ENCODE measurements at places on chromosomes 5 and 9.

DNA sequence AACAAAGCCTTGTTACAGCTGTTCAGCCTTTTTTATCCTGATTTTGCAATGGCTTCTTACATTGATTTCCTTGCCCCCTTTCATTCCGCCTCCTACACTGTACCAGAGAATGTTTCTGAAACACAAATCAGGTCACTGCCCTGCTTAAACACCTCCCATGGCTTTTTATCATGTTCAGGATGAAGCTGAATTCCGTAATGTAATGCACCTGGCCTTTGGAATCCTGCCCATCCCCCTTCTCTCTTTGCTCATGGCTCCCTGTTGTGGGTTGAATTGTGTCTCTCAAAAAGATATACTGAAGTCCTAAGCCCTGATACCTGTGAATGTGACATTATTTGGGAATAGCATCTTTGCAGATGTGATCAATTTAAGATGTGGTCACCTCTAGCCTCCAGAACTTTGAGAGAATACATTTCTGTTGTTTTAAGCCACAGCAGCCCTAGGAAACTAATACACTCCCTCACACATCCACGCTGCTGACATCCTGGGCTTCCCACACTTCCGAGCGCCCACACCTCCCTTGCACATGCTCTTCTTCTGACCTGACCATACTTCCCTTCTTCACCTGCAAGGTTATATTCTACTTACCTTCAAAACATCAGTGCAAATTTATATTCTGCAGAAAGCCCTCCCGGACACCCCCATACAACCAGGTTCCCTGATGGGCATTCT, 101.2 kb downstream of the DNAH5 start:
- no peak for DNase-seq

DNA sequence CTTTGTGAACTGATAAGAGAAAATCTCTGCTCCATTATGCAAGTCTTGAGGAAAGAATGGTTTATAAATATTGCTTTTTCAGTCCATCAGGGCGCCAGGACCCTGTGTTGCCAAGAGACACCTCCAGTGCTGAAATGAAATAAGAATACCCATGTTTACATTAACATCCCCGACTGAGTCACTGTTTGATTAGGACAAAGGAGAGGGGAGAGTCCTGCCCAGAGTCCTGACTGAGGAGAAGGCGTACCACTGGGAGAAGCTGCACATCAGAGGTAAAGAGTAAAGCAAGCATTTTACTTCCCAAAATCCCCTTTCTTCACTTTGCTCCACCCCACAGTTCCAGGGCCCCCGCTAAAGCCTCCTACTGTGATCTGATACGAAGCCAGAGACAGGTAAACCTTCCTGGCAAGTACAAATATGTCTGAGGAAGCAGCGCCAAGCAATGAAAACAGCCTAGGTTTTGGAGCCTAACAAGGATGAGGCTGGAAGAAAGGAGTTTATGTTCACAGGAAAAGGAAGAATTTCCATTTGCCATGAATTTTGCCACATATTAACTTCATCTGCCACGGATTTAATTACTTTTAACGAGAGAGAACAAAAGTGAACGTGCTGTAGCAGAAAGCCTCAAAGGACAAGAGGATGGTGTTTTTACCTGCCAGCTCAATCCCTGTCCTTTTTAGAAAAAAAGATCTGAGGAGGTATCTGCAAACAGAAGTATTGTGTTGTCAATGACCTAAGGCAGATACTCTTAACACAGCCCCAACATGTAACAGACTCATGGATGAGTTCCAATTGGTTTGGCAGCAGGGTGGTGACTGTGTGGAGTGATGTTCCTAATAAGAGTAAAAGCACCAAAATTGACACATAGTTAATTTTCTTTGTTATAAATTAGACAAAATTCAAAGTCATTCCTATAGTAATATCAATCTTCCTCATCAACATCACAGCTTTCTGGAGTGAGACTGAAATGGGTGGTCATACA, 209.4 kb upstream of the TLE4 start:
- DNase-seq: no peak

- DNase-seq: no peak
These were observed 82.9 kb downstream of the PJA2 start for GRCh38 chr5:109326919-109327318.

DNA sequence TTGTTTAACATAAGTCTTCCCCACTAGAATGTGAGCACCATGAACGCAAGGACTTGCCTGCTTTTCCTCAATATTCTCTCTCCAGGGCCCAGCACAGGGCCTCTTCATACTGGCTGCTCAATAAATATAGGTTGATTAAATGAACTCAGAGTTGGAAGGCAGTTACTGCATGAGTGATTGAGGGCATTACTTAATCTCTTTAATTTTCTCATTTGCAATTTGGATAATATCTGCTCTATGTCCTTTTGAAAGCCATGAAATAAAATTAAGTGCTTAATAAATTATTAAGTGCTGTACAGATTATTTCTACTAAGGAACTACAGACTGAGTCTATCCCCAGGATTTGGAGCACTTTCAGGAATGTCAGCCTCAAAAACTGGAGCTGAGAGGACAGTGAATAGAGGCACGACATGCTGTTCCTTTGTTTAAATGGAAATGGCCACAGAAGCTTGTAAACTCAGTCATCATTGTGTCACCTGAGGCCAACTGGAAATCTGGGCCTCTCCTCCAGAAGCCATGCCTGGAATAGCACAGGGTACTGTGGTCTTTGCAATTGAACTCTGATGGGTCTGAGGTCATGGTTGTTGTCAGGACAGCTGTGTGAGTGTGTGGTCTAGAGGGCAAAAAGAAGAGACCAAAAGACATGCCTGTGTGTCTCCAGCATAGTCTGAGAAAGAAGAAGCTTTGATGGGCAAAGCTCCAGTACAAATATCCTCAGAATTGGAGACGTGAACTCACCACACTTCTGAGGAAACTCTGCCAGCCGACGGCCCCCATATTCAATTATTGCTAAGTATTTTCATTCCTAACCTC, 86.1 kb downstream of the SH3TC2 start:
- no peak for DNase-seq

DNA sequence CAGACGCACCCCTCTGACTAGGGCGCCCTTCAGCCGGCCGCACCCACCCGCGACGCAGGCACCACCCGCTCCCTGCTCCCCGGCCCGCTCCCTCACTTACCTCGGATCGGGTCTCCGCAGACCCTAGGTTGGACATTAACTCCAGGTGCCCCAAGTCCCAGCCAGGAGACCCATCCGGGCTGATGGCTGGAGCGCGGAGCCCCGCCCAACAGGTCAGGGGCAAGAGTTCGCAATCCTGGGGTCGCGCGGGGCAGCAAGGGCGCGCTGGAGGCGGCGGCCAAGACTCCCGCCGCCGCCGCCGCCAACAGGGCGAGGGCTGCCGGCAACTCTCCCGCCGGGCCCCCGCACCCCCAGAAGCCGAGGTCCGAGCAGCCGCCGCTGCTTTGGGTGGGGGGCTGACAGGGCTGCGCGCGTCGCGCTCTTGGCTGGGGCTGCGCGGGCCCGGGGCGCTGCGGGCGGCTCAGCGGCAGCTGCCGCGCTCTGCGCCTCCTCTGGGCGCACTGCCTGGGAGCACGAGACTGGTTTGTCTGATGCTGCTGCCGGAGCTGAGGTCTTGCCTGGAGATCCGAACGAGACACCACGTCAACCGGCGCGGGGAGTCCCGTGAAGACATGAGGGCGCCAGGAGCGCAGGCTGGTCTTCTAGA, at the start of gene GDNF:
Gene GDNF, minus strand, starts transcription at position 635 of the 646 bp plus-strand sequence. CDS start 5,245 bp downstream, outside the sequence.
- no peak for DNase-seq

DNA sequence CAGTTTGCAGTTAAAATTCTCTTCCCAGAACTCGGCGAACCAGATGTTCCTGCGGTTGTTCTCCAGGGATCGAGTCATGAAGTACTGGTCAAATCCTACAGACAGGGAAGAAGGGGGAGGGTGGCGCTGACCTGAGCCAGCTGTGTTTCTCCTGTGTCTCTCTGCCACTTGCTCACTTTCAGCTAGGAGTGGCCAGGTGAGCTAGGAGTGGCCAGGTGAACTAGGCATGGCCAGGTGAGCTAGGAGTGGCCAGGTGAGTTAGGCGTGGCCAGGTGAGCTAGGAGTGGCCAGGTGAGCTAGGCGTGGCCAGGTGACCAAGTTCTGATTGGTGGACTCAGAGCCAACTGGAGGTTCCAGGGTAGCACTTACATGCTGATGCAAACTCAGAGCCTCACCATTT, 5.8 kb downstream of the GRM6 start:
- DNase-seq: no peak

DNA sequence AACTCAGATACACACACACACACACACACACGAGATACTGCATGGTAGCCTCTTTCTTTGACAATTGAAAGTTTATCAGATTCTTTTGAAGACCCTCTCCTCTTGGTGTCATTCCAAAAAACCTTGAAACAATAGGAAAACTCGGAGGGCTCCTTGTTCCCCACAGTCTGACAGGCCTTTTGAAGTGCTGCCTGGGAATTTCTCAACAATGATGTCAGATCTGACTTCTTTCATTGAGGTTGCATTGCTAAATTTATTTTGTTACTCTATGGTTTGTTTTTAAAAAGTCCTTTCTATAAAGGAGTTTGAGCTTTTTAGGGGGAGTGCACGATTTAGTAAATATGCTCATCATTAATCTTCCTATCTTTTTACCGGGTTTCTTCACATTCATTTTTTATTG, 583.9 kb downstream of the SEMA5A start:
- DNase-seq: no peak

GRCh38 chr9:135817951-135818717, 89.2 kb downstream of the CAMSAP1 start:
- no peak for DNase-seq

- no peak for DNase-seq
These were observed 8.0 kb downstream of the LHX6 start for GRCh38 chr9:122220673-122221182.

DNA sequence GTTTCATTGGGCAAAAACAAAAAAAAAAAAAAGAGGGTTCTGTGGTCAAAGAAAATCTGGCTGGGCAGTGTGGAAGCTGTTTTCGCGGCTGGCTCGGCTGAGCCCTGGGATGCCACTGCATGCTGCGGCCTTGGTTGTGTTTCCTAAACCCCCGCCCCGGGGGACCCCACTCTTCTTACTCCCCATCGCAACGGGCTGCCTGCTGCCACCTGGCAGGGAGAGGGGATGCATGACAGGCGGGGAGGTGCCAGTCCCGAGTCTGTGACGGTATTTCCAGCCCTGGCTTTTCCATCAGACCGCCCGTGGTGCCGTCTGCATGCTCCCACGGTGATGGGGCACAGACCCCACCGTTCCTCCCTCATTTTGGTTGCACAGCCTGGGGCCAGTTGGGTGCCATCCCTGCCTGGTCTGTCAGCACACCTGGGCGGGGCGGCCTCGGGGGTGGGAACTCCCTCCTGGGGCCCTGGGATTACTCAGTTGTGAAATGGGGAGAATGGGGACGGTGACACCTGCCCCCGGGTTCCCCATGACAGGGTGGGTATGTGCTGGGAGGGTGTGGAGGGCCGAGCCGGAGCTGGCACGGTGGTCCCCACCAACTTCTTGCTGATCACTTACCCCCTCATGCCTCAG, 101.0 kb downstream of the RXRA start:
- DNase-seq: no peak

DNA sequence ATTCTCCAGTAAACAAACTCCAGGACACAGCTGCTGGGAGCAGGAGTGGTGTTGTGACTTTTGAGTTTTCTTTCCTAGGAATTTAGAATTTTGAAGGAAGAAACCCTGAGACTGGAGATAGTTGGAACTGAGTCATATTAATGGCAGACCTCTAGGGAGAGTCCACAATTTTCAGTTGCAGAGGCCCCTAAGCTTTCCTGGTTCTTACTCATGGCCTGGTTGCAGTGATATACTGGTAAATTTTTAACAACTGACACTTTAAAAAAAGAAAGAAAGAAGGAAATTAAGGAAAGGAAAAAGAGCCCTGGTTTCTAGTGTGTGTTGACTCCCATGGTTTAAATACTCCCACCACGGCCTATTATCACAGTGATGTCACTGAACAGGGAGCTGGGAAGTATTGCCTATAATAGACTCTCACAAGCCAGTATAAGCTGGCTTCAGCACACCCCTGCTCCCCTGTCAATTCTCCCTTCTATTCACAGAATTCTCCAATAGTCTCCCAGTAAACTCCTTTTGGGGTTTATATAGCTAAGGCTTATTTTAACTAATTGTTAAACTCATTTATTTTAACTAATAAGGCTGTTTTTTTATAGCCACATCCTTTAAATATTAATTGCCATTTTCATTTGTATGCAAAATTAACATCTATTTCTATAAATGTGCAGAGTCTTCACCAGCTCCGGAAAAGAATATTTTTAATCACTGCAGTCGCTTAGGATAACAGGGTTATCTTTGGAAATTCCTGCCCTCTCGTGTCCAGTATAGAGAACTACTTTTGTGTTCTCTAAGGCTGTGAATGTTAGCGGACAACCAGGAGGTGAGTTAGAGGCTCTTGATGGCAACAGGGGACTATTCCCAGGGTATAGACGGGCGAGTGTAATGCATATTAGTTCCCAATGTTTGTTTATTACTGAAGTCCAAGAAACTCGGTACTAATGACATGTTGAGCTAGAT, 59.7 kb downstream of the GGTA1 start:
- no peak for DNase-seq

GRCh38 chr5:31107091-31107518, 86.4 kb upstream of the CDH6 start:
- DNase-seq: no peak

DNA sequence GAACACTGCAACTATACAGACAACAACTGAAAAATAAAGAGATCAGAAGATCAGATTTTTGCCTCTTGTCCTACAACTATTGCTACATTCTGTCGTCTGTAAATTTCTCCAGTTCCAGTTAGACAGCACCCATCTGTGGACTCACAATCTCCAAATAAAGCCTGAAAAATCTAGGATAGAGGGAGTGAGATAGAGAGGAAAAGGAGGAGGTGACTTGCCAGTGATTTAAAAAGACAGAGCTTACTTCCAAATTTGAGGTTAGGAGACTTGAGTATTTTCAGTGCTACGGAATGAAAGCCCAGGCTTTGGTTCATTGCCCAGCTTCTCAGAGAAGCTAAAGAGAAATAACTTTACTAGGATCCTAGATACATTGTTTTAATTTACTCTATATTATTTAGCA, 63.6 kb downstream of the PTCD2 start:
- DNase-seq: no peak

DNA sequence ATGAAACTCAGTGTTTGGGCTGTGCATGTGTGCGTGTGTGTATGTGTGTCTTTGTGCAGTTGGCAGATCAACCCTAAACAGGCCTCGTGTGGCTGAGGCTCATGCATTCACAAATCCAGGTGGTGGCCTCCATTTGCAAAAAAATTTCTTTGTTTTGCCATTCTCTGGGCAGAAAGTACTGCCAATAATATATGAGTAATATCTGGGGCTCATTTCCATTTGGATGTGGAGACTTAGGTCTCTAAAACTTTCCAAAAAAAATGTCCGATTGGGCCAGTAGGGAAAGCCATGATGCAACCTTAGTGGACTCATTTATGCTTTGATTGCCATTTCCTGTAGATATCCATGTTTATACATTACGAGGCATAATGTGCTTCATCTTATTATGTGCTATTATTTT, 77.9 kb upstream of the RPS23 start:
- DNase-seq: no peak

DNA sequence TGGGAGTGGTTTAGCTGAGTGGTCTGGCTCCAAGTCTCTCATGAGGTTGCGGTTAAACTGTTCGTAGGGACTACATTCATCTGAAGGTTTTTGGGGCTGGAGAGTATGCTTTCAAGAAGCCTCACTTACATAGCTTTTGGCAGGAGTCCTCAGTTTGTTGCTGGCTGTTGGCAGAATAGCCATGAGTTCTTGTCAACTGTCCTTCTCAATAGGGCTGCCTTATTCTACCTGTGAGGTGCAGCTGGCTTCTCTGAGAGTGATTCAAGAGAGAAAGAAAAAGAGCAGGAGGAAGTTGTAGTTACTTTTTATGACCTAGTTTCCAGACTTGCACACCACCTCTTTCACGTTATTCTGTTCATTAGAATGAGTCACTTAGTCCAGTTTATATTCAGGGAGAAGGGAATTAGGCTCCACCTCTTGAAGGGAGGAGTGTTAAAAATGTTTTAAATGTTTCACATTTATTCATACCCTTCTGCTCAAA, 33.2 kb downstream of the YTHDC2 start:
- DNase-seq: no peak
